ENCODE measurements at places on chromosomes 13 and 19. TPM values are rescaled to one million over a fixed set of nuclear protein-coding genes. Genes with fewer than 3 reads are reported as not detected.

DNA sequence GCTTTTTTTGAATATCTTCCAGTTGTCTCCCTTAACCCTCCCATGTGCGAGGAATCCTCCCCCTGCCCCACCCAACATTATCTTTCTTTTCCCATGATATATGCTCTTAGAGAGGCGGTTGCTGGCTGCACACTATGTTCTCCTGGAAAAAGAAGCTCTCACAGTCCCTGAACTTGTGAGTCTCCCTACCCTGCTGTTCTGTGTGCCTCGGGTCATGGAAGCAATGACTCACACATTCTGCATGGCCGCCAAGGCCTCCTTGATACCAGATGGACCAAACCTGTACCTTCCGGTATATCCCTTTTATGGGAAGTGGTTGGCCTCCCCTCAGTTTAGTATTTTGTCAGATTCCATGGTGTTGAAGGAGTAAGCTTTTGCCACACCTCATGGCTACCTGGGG is 705.4 kb downstream of the SLITRK6 start:
- no peak for DNase-seq

DNA sequence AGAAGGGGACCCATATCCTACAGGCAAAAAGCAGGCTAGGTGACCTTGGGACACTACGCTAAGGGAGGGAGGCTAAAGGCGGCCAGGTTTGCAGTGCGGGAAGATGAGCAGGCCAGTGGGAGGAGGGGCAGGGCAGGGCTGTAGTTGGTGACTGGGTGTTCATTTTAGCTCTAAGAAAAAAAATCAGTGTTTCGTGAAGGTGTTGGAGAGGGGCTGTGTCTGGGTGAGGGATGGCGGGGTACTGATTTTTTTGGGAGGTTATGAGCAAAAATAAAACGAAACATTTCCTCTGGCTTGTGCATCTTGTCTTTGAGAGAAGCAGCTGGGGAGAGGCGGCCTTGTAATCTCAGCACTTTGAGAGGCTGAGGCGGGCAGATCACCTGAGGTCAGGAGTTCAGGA is 4.3 kb upstream of the NUP62 start:
- no peak for DNase-seq

DNA sequence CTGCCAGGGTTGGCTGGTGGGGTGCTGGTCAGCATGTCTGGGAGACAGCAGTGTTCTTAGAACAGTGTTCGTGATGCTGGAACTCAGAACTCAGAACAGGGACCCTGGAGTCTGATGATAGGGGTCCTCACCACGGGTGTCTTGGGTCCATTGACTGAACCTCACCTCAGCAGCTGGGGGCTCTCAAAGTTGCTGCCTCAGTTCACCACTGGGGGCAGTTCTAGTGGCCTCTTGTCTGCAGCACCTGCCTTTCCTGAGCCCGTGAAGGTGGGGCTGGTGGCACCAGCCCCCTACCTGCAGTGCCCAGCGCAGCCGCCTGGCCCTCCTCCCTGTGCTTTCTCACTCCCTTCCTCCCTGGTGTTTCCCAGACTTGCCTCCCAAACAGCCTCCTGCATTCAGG is 28.5 kb downstream of the SAFB start:
- DNase-seq: no peak

DNA sequence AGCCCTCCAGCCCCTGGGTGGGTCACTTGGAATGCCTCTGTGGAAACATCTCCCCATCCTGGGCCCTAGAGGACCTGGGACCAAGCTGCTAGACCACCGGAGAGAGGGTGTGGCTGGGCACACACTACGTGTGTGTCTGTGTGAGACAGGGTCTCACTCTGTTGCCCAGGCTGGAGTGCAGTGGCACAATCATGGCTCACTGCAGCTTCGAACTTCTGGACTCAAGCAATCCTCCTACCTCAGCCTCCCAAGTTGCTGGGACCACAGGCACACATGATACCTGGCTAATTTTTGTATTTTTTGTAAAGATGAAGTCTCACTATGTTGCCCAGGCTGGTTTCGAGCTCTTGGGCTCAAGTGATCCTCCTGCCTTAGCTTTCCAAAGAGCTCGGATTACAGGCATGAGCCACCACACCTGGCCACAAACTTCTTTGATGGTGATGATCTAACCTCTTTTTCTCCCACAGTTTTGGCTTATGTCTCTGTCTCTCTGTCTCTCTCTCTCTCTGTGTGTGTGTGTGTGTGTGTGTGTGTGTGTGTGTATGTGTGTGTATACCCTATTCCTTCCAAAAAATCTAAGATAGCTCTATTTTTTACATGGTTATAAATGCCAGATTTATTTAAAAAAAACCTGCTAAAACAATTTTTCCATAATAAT is 32.1 kb upstream of the SLC7A9 start:
- no peak for DNase-seq

DNA sequence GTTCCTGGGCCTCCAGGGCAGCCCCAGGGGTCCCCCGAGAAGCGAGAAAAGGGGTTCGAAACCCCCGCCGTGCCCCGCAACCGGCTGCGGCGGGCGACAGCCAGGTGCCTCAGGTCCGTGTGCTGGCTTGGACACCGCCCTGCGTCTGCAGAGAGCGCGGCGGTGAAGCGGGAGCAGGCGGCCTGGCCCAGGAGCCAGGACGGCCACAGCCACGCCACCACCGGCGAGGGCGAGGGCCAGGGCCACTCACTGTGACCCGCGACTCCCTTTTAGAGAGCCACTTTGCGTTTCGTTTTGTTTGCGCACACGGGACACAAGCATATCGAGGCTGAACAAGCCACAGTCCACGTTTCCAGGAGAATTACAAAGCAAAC is 110.4 kb downstream of the CRYL1 start:
- DNase-seq: no peak

DNA sequence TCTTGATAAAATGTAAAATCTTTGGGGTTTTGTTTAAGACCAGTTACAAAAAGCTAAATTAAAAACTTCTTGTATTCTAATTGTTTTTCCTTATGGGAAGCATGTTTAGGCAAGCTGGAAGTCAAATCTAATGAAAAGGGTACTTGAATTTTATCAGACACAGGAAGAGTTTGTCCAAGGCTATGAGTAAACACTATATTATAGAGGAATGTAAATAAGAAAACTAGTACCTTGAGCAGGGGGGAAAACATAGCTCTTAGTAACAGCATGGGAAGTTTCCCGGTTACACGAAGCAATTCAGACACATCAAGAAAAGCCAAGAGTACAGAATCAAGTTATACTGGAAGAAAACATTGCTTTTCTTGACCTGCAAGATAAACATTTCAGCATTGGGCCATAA is 19.8 kb upstream of the ZNF780A start:
- DNase-seq: no peak

- DNase-seq: peak; percentile 91
These were observed 2.0 kb downstream of the OLFM2 start for GRCh38 chr19:9934132-9934950.

- no peak for DNase-seq
These were observed 1.6 kb upstream of the ADAMTS10 start for GRCh38 chr19:8611877-8612806.

DNA sequence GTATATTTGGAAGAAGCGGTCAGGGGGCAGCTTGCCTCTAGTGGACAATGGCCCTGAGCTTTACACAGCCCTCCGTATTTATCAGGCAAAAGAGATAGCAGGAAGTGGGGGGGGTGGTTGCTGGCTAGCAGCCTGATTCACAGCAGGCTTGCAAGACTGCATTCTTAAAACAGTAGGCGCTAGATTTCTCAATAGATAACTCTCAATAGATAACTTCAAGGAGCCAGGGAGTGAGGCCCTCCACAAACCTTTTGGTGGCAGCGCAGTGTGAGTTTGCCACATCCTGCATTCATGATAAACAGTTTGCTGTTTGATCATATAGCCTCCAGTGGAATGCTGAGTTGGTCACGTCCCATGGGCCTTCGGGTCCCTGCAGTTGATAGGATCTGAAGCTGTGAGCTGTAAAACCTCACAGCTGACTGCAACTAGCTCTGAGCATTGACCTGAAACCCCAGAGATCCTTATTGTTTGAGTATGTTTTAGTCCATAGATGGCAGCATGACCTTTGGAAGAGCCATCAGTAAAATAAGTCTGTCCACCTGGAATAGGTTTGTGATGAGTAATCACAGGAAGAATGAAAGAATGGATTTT is 12.2 kb downstream of the FPR3 start:
- DNase-seq: no peak

- no peak for DNase-seq
These were observed 126.5 kb downstream of the NALCN start for GRCh38 chr13:101289764-101290163.

DNA sequence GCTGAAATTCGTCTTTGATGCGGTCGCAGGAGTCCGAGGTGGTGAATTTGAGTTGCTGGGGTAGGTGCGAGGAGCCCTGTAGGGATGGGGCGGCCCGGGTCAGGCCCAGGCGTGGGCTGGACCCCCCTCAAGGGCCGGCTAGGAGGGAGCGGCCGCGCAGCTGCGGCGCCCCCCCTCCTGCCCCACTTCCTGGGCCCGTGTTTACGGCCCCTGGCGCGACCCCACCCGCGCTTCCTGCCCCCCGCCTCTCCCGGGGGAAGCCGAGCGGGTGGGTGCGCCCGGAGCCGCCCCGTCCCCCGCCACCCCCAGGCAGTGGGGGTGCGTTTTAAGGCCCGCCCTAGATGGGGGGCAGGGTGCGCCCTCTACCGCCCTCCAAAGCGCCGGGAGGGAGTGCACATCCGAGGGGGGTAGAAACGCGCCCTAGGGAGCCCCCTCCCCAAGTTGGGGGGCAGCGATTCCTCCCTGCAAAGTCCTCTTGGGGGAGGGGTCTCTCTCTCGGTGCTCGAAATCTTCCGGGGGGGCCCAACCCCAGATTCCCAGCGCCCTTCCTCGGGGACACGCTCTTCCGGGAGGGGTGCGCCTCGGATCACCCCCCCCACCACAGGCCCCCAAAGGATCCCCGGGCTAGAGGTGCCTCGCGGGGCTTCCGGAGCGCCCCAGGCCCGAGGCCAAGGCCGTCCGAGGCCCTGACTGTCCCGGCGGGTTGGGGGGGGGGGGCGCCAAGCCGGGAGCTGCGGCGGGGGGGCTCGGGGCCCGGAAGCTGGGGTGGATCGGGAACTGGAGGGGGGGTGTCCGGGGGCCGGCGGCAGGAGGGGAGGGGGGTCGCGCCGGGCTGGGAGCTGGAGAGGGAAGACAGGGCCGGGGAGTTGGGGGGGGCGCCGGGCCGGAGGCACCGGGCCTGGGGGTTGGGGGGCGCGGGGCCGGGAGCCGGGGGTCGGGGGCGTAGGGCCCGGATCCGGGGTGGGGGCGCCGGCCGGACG is 823 bp downstream of the TLE5 start:
- peak; percentile 63 for DNase-seq

DNA sequence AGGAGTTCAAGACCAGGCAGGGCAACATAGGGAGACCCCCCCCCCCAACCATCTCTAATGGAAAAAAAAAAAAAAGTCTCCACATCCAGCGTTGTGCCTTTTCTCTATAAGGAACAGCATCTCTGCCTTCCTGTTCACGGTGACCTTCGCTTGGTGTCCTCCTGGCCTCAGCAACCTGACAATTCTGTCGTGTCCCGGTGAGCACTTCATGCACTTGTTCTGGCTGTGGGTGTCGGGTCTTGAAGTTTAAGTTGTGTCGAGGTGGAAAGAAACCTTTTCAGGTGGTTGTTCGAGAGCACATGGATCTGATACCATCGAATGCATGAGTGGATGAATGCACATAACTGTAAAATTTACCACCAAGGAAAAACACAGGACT is 594 bp downstream of the ZNF559 start:
- DNase-seq: no peak

DNA sequence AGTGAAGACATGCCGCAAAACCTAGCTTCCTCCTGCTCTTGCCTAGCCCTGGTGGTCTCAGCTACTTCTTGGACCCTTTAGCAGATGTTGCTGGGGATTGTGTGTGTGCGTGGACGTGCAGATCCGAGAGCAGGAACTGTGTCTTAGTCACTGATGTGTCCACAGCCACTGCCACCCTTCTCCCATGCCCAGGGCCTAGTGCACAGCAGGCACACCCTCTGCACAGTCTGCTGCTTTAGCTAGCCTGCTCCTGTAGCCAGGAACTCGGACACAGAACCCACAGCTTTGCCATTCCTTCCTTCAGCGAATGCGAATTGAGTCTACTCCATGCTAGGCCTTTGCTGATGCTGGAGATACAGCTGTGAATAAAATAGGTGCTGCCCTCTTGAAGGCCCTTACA is 2.3 kb downstream of the CLPTM1 start:
- DNase-seq: no peak

DNA sequence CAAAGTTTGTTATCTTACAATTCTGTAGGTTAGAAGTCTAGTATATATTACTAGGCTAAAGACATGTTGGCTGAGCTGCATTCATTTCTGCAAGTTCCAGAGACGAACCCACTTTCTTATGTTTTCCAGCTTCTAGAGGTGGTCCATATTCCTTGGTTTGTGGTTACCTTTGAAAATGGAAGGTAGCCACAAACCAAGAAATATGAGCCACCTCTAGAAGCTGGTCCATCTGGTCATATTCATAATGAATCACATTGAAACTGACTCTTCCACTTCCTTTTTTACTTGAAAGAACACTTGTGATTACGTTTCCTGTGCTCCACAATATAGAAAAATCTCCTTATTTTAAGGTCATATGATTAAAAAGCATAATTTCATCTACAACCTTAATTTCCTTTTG is 943.0 kb upstream of the PCDH9 start:
- DNase-seq: no peak

DNA sequence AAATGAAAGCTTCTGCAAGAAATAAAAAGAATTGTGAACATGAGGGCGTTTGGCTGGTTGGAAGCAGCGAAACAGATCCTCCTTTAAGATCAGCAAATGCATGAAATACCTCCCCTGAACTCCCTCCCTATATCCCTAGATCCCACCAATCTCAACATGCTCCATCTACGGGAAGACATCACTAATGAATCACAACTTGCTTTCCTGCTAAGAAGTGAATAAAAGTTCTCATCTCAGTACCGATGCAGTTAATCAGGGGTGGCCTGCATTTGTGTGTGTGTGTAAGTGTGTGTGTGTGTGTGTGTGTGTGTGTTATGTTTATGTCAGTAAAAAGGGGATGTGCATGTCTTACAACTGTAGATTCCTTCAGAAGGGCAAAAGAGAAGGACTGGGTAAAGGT is 238.7 kb downstream of the LIG4 start:
- no peak for DNase-seq

GRCh38 chr13:26424181-26424580 is 133.3 kb upstream of the WASF3 start:
- DNase-seq: no peak

GRCh38 chr13:112916296-112916695 is 52.7 kb upstream of the MCF2L start:
- DNase-seq: no peak

- DNase-seq: peak; percentile 84
These were observed 157.2 kb downstream of the TM9SF2 start for GRCh38 chr13:99658261-99658991.

DNA sequence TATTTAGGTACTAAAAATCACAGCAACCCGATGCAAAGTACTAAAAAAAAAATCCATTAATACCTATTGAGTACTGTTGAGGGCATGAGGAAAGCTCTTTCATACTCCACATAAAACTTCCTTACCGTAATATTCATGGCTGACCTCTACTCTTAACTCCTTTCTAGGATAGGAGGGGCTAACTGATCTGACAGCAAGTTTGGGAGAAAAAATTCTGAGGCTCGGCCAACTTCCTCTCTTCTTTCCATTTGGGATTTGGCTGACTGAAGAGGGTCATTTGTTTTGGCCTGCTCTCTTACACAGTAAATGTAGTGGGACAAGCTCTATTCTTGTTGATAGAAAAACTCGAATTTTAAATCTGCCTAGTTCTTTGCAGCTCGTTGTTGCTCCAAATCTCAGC is 9.4 kb upstream of the USPL1 start:
- DNase-seq: no peak

INAFM1 gene
- 18.7 TPM for total RNA-seq

NRTN gene
- total RNA-seq: 0.42 TPM

CEACAM21 gene
- 32.2 TPM for total RNA-seq

CLEC4G gene
- total RNA-seq: not detected

DPF1 gene
- 0.41 TPM for total RNA-seq

ETHE1 gene
- 62.1 TPM for total RNA-seq

KLK3 gene
- total RNA-seq: not detected

ZNF285 gene
- 0.67 TPM for total RNA-seq

Measured in activated naive CD4-positive, alpha-beta T cell treated with anti-CD3 and anti-CD28 coated beads for 36 hours (primary cell).